Kidney tubule cell (primary cell): ENCODE measurements at places on chromosomes 2 and 18.

DNA sequence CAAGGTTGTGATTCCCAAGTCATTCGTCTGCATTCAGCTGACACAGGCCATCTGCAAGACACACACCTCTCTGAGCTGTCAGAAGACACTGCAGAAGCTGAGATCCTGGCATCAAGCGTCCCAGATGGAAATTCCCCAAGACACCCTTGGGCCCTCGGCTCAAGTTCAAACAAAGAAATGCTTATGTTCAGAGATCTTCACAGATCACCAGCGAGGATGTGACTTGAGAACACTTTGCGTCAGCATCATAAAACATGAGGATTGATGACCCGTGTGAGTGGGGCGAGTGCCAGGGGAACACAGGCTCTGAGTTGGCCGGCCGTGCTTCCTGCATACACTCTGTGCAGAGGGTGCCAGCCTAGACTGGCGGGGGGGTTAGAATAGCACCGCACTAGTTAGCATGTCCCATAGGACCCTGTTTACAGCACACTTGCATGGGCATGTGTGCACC, 36.8 kb downstream of the KCNIP3 start:
- DNase-seq: peak; percentile 100

- DNase-seq: no peak
These were observed 41.0 kb downstream of the TMEM87B start for GRCh38 chr2:112096098-112096497.

- no peak for DNase-seq
These were observed 7.9 kb upstream of the NR4A2 start for GRCh38 chr2:156340377-156340776.

- DNase-seq: no peak
These were observed 611 bp downstream of the NOL10 start for GRCh38 chr2:10688921-10689807.

- peak; percentile 78 for DNase-seq
These were observed 36.5 kb downstream of the COLEC12 start for GRCh38 chr18:463827-464541.

- DNase-seq: peak; percentile 66
These were observed 187.1 kb upstream of the PIK3C3 start for GRCh38 chr18:41767960-41768359.

GRCh38 chr2:97645112-97645694, 659 bp upstream of the COX5B start:
- DNase-seq: peak; percentile 32

DNA sequence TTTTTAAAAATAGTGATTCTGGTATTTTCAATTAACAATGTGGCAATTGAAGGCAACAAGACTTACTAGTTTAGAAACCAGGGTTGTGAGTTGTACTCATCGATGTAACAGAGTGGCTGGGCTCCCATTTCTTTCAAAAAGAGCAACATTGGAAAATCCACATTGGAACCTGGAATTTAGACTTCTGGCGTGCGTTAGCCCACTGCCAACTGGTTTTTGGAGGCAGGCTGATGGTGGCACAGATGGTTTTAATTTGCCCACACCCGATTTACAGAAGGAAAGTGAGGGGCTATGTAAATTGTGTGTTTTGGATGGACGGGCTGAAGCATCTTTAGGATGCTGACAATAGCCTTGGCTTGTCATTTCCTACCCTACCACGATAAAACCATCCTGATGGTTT, 66.3 kb downstream of the TRPM8 start:
- no peak for DNase-seq

GRCh38 chr2:172564376-172564775, 8.5 kb downstream of the PDK1 start:
- DNase-seq: no peak

GRCh38 chr2:18500333-18500732, 60.1 kb downstream of the RDH14 start:
- no peak for DNase-seq

- peak; percentile 10 for DNase-seq
These were observed 41.1 kb downstream of the STK17B start for GRCh38 chr2:196130039-196130825.

- no peak for DNase-seq
These were observed 626.8 kb upstream of the ZEB2 start for GRCh38 chr2:145146691-145147090.

GRCh38 chr2:44533508-44533907, 171.8 kb downstream of the CAMKMT start:
- DNase-seq: no peak

GRCh38 chr2:160293391-160294091, 93.5 kb upstream of the ITGB6 start:
- peak; percentile 77 for DNase-seq
